ENCODE measurements at places on chromosomes 16 and 17. TPM values are rescaled to one million over a fixed set of nuclear protein-coding genes. Genes with fewer than 3 reads are reported as not detected.

Gene TMEM235
- total RNA-seq, result not detected

Gene KRTAP3-1
- not detected for total RNA-seq

DNA sequence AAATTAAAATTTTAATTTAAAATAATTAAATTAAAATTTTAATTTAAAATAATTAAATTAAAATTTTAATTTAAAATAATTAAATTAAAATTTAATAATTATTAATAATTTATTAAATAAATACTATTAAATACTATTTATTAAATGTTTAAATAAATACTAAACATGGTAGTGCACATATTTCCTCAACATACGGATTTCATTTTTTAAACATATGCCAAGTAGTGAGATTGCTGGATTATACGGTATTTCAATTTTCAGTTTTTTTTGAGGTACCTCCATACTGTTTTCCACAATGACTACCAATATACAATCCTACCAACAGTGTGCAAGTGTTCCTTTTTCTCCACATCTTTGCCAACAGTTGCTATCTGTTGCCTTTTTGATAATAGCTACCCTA is 852.9 kb upstream of the CDH8 start:
- H3K36me3 ChIP-seq, result no peaks in the 10 kb centered on the region
- no peaks in the 10 kb centered on the region for H3K27me3 ChIP-seq
- H3K27ac ChIP-seq, result no peak overlapping the region
- no peak for DNase-seq
- H3K4me1 ChIP-seq, result no peaks in the 10 kb centered on the region

Gene RPRML
- not detected for total RNA-seq

Gene HSF5
- 0.60 TPM for total RNA-seq

DNA sequence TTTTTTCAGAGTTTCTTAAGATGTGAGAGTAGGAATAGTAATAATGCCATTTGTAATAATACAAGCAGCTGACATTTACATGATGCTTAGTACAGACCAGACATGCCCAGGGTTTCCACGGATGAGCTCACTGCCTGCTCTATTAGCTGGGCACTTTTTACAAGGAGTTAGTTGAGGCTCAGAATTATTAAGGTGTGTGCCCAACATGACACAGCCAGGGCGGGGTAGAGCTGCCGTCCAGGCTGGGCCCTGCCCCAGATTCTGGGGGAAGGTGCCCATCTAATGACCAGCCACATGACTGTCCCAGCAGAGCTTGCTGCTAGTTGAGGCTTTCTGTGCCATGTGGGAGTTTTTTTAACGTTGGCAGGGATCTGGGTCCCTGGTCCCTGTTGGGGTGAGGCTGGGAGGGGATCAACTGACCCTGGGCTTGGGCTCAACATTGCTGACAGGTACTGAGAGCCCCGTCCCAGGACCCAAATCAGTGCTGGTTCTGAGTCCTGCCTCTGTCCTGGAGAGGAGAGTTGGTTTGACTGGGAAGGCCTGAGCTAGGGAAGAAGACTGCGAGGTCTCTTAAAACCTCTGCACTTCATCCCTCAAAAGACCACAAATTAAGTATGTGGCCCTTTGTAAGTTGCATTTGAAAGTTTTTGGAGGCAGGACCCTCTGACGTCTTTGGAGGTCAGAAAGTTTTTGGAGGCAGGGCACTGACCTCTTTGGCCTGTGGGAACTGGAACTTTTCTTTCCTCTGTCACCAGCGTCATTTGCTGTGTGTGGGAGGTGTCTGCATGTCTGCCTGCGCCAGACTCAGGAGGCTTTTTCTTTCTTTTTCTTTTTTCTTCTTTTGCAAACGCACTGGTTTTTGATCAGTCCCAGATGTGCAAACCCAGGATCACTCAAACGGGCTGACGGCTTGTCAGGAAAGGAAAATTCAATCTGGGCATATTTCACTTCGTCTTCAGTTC is 2.2 kb downstream of the CRISPLD2 start:
- no peak overlapping the region for H3K4me3 ChIP-seq
- no peak for DNase-seq
- H3K27me3 ChIP-seq, result peaks cover 40% of the 10 kb centered on the region
- H3K27ac ChIP-seq, result no peak overlapping the region

Gene ZNF750
- total RNA-seq, result not detected

- no peak overlapping the region for H3K27ac ChIP-seq
- H3K36me3 ChIP-seq, result no peaks in the 10 kb centered on the region
- no peak for DNase-seq
- no peaks in the 10 kb centered on the region for H3K4me1 ChIP-seq
Observed at GRCh38 chr17:60743799-60744198, 66.1 kb downstream of the BCAS3 start.

DNA sequence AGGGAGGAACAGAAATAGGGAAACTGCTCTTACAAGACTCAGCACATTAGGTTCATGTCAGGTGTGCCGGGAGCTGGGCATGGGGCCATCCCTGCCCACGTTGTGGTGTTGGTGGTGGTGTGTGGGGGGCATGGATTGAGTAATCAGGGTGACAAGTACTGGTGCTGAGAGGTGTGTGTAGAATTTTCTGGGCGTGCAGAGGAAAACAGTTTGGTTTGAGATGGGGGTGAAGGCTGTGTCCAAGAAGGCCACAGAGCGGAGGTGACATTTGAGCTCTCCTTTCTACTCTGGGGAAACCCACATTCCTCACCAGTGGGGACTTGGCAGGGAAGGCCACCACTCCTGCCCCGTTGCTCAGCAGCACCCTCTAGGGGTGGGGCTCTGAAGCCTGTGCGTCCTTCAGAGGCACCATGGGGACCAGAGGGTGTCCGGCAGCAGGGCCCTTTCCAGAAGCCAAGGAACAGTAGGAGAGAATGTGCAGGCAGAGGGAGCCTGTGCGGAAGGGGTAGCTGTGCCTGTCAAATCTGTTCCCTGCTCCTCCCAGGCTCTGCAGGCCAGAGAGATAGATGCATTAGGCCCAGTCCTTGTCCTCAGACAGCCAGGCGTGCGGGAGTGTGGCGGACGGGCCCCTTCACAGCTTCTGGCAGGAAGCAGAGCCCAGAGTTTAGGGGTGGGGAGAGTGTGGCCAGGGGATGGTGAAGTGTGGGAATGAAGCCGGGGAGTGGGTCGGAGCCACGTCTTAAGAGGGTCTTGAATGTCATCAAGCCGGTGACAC is 48.7 kb upstream of the GSE1 start:
- H3K27me3 ChIP-seq, result no peaks in the 10 kb centered on the region
- H3K4me1 ChIP-seq, result peaks cover 43% of the 10 kb centered on the region
- peak overlapping the region; percentile 74 for H3K27ac ChIP-seq

GRCh38 chr16:4262303-4262835 is 10.5 kb downstream of the TFAP4 start:
- H3K27ac ChIP-seq, result no peak overlapping the region
- no peaks in the 10 kb centered on the region for H3K27me3 ChIP-seq

Gene MYH2
- not detected for total RNA-seq
